KBM-7 (cell line): ENCODE measurements at places on chromosomes 7 and 10.

DNA sequence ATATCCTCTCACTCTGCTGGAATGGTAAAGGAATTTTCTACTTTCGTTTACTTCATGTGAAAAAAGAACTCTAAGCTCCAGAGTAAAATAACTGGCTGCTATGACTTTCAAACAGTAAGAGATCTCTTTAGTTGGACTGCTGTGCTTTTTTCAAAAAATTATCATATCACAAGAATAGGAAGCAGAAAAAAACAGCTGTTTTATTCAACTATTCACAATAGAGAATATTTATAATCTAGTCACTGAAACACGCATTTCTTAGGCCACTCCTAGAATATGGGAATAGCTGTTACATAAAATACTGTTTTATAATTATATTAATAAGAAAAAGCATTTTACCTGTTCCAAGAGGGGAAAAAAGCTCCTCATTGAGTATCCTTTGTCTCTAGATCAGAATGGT is 29.7 kb downstream of the NOC3L start:
- no peak for DNase-seq

- peak; percentile 10 for DNase-seq
Measured at GRCh38 chr7:29808075-29808801, 1.9 kb downstream of the WIPF3 start.

GRCh38 chr10:22900841-22901601 is 26.8 kb upstream of the ARMC3 start:
- no peak for DNase-seq

DNA sequence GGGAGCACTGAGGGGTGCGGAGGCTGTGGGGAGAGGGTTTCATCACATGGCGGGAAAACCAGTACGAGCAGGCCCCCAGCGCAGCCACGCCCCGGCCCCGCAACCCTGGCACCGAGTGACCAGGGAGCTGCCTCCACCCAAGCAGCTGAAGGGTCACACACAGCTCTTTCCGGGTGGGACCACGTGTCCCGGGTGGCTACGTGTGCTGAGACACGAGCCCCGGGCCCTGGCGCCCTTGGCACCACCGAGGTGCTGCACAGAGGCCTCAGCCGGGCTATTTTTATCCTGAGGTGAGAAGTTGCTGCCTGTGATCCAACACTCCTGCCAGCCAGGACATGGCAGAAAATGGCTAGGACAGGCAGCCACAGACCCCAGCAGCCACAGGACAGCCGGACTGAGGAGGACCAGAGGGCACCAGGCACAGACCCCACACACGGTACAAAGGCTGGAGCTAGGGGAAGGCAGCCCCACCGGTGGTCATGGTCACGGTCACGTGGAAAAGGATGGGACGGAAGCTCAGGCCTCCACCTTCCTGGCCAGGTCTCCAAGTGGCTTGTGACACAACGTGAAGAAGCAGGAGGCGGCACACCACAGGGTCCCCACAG is 223.7 kb downstream of the MAD1L1 start:
- no peak for DNase-seq

GRCh38 chr7:37071124-37071523 is 346.8 kb upstream of the AOAH start:
- no peak for DNase-seq

DNA sequence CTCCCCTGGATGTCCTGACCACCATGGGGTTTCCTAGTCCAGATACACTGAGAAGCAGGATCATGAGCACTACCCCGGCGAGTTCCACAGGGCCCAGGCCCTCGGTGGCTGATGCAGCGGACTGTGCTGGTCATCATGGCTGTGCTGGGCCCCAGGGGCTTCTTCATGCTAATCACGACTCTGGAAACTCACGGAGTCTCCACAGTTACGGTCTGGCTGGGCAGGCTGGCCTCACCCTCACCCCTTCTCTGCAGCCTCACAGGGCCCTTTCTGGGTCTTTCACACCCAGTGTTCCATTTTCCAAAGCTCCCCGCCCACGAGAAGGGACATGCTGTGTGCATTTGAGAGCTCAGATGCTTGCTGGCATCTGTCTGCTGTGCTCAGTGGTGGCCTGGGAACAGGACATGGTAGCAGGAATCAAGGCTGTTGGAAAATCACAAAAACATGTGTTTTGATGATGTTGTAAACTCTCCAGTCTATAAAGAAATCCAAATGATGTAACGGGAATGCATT is 119.0 kb downstream of the PTPN20 start:
- no peak for DNase-seq

- no peak for DNase-seq
Measured at GRCh38 chr7:99028261-99028973, 115.5 kb downstream of the SMURF1 start.

DNA sequence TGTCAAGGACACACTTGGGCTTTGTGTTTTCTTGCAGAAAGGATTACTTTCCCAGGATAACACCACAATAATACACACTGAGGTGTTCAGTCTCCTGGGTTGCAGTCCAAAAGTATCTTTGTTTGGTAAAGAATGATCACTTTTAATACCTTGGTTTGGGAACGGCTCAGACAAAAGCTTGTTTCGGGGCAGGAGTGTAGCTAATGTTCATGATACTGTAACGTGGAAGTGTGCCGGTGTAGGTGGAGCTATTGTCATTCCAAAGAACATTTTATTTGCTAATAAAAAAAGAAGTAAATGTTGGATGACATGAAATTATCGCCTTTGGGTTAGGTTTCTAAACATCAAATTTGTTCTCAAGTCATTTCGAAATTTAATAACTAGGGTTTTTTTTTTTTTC is 1.2 kb downstream of the EIF4H start:
- no peak for DNase-seq

- no peak for DNase-seq
Measured at GRCh38 chr7:40709062-40709964, 574.5 kb downstream of the SUGCT start.

DNA sequence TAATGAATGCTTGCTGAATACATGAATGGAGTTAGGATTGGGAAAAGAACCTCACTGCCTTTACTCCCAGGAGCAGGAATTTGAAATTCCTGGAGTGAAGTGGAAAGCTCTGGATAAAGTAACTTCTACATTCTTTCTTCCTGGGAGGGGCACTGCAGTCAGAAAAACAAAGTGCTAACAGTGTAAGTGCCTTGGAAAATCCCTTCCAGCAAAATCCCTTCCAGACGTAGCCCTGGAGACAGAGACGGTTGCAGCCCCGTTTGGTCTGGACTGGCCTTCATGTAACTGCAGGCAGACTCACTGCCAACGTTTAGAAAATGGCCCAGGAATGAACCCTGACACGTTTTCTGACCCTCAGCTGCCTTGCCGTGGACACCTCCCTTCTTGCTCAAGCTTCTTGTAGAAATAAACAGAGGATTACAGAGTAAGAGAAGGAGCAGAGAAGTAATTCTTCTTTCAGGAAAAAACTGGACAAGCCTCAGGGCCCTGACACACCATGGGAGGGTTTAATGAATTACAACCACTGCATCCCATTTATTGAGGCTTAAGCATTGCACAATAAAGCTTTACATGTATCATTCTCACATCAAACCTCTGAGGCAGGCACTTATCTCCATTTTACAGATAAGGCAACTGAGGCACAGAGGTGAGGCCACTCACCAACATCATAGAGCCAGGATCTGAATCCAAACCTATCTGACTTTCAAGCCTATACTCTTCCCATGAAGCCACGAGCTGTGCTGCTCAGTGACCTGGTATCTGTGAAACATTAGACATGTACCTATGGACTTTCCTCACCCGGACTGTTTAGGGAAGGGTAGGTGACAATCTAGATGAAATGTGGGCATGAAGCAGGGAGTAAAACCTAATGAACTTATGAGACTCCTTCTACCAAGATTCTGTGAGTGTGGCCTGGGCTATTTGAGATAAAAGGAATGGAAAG is 7.8 kb downstream of the ITPRIP start:
- DNase-seq = no peak

GRCh38 chr10:30587522-30588031 is 42.0 kb downstream of the LYZL2 start:
- peak; percentile 80 for DNase-seq
